Substantia nigra (tissue), 51 donors: ENCODE measurements at places on chromosomes 1 and 21.

DNA sequence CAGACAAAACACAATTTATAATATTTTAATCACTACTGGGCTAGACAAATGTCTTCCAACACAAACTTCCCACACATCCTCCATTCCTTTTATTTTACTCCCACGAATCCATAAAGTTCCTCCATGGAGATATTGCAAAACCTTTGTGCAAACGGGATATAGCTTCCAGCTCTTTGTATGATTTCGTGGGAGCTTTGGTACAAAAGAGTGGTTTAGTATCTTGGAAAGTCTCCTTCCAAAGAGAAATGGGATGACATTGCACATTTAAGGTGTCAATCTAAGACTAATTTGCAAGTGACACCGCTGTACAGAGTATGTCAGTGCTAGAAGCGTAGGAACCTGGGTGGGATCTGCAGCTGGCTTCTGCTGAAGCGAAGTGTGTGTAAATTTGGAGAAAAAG, 455.2 kb upstream of the RUNX1 start:
- DNase-seq = no peak

DNA sequence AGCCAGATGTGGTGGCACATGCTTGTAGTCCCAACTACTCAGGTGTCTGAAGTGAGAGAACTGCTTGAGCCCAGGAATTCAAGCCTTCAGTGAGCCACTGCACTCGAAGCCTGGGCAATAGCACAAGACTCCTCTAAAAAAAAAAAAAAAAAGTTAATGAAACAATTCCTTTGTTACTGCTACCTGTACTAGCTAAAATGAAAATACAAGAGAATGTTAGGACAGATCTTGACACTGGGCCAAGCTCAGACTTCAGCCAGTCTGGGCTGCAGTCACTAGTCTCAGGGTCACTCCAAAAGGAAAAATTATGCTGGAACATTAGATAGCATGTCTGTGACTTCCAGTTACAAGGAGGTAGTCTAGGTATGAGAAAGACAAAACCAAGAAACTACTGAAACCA, 56.5 kb downstream of the TRIM33 start:
- DNase-seq = no peak

- DNase-seq = no peak
These were observed 975.7 kb downstream of the TTLL7 start for GRCh38 chr1:83023212-83023611.

- DNase-seq = no peak
These were observed 21.1 kb downstream of the ERRFI1 start for GRCh38 chr1:8004803-8005573.

GRCh38 chr1:56202796-56203492, 376.4 kb downstream of the PLPP3 start:
- no peak for DNase-seq

- no peak for DNase-seq
These were observed 200.1 kb upstream of the CAMK1G start for GRCh38 chr1:209383422-209383821.

GRCh38 chr1:234840843-234841242, 230.9 kb upstream of the IRF2BP2 start:
- no peak for DNase-seq

- DNase-seq = no peak
These were observed 23.6 kb downstream of the OPTC start for GRCh38 chr1:203517426-203518110.

- DNase-seq = no peak
These were observed 5.2 kb upstream of the ERRFI1 start for GRCh38 chr1:8031176-8031785.

DNA sequence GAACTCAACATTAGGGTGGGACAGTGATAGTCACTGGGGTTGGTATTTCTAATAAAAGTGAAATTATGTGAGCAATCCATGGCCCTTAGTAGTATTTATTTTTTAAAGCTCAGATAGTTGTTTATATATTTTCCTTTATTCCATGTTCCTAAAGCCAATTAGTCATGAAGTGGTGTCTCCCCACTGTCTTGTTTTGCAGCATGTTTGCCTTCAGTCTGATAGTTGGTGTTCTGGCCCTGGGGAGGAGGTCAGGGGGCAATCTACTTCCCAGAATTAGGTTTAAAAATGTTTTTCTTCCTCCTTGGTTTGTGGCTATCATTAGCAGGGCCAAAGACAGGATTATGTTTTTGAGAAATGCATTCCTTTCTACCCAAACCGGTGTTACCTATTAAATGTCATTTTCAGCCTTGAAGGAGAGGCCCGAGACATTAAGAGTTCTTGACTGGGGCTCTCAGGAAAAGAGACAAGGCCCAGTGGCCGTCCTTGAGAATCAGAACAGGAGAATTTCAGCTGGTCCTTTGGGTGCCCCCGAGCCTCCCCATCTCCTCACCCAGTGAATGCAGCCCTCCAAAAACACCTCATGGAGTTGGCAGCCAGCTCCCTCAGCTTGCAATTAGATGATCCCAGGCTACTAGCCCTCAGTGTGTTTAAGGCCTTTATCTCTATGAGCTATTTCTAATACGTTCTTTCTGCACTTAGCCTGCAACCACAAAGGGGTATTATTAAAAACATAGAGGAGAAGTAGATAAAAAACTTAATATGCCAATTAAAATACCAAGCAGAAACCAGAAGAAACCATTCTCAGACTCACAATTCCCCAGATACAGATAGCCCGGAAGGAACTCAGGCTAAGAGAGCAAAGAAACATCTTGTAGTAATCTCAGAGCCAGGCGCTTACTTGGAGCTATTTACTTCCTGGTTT, 71.3 kb upstream of the NGF start:
- DNase-seq = no peak

- no peak for DNase-seq
These were observed 6.0 kb upstream of the MYOG start for GRCh38 chr1:203091761-203092330.

GRCh38 chr1:162710345-162710744, 78.1 kb downstream of the DDR2 start:
- DNase-seq = no peak

DNA sequence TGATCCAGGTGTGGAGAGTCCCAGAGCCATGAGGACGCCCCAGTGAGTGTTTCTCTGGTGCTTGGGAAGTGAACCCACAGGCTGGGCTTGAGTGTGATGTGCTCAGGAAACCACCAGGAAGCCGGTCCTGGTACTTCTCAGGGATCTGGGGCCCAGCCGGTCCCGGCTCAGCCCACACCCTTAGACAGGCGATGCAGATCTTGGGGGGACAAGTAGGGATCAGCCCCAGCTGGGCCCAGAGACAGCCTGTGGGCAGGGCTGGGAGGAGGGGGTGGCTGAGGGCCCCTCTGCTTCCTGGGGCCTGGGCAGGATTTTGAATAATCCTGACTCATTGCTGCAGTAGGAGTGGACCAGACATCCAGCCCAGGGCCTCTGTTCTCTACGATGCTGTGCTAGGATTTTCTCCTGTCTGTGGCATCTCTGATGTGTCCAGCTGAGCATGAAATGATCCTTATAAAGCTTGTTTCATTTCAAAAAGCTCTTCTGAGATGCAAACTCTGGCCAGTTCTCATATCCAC, 698.0 kb downstream of the PTPRU start:
- no peak for DNase-seq

DNA sequence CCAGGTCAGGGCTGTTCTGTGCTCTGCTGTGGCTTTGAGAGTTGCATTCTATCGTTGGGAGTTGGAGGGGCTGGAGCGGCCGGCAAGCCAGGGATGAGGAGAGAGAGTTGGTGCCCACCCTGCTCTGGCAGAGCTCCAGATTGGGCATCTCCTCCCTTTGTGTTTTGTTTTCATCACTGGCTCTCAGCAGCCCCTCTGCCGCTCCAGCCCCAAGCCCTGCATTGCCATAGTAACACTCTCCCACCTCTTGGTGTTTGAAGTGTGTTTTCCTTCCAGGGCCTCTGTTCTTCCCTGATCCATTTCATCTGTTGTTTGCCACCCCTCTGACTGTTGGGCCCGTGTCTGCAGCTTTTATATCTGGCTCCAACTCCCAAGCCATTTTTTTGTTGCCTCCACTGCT, 152.7 kb downstream of the URB2 start:
- no peak for DNase-seq

DNA sequence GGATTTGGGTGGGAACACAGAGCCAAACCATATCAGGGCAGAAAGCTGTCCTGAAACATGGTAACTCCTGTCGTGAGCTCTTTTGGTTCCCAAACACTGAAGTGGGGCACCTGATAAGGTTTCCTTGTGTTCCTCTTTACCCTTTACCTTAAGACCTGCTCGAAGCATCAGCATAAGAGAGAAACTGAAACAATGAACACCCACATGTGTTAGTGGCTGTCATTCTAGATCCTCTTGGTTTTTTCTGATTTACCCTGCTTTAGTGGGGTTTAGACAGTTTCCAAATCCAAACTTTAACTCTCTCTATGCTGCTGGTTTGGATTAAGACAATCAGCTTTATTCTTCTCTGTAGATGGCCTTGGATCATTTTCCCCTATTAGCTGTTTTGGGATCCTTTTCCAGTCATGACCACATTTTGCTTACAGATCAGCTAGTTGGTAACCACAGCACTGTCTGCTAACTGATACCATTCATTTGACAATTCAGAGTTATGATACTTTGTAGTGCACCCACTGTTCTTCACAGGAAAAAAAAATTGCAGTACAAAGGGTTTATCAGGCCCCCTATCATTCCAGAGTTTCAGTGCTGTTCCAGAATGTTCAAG, 975 bp upstream of the MNDA start:
- DNase-seq = no peak

DNA sequence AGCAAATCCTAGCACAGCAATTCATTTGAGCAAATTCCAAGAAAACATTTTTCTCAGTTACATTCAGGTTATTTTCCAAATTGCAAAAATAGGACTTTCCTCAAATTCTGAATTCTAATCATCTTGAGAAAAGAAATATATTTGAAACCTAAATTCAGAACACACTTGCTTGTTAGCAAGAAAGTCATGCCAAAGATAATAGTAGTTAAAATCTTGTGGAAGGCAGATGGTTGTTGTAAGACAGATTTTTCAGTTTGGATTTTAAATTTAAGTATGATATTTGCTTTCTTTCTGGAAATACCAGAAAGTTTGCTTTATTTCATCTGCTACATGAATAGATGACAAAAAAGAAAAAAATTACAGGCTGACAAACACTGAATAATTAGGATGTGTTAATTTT, 29.1 kb downstream of the SNX7 start:
- DNase-seq = no peak

DNA sequence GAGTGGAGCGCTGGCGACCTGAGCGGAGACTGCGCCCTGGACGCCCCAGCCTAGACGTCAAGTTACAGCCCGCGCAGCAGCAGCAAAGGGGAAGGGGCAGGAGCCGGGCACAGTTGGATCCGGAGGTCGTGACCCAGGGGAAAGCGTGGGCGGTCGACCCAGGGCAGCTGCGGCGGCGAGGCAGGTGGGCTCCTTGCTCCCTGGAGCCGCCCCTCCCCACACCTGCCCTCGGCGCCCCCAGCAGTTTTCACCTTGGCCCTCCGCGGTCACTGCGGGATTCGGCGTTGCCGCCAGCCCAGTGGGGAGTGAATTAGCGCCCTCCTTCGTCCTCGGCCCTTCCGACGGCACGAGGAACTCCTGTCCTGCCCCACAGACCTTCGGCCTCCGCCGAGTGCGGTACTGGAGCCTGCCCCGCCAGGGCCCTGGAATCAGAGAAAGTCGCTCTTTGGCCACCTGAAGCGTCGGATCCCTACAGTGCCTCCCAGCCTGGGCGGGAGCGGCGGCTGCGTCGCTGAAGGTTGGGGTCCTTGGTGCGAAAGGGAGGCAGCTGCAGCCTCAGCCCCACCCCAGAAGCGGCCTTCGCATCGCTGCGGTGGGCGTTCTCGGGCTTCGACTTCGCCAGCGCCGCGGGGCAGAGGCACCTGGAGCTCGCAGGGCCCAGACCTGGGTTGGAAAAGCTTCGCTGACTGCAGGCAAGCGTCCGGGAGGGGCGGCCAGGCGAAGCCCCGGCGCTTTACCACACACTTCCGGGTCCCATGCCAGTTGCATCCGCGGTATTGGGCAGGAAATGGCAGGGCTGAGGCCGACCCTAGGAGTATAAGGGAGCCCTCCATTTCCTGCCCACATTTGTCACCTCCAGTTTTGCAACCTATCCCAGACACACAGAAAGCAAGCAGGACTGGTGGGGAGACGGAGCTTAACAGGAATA, 4.2 kb downstream of the TFAP2E start:
- DNase-seq = no peak

DNA sequence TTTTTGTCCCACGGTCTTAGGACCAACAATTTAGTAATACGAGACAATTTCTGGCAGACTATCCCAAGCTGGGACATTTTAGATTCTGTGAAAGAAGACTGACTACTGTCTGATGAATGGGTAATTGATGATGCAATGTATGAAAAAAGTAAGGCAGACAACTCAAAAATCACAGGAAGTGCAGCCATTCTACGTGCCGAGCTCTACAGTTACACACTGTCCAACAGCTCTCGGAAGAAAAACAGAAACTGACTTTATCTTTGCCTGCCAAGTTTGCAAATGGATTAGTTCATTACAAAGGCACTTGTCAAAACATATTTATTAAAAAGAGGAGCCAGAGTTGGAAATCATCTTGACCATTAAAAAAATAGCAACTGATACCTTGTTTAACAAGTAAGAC, 31.3 kb downstream of the ZBTB8B start:
- no peak for DNase-seq

- no peak for DNase-seq
These were observed 37.1 kb upstream of the CSF1 start for GRCh38 chr1:109873278-109874175.

DNA sequence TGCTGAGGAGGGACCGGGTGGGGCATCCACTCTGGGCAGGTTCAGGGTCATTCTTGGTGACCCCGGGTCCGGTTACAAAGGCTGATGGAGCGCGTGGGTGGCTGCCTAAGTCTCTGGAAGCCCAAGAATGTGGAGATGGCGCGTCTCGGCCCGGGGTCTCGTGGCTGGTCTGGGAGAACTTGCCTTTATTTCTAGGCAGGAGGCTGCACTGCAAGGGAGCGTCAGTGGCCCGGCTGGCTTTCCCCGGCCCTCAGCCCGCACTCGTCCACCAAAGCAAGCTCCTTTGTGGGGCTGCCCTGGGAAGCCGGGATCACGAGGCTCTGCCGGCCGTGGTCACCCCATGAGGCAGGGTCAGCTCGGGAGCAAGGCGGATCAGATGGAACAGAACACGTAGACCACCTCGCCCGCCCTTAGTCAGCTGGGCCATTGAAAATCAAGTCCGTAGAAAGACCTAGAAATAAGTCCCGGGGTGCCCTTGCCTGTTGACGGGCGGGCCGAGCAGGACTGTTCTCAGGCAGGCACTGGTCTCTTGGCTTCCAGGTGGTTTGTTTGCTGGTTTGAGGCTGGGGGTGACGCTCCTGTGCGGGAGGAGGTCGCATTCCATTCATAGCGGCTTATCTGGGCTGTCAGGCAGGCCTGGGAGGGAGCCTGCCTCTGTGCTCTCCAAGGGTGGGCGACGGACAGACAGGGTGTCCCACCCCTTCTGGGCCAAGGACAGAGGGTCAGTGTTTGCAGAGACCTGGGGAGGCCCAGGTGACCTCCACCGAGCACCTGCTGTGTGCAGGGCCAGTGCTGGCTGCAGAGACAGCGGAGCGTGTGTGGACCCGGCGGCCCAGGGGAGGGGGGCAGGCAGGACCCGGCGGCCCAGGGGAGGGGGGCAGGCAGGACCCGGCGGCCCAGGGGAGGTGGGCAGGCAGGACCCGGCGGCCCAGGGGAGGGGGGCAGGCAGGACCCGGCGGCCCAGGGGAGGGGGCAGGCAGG, 25.8 kb downstream of the COL18A1 start:
- no peak for DNase-seq
